Omental fat pad (tissue), 4 donors: ENCODE measurements at places on chromosomes 5 and 9. TPM values are rescaled to one million over a fixed set of nuclear protein-coding genes. Genes with fewer than 3 reads are reported as not detected.

- no peak for DNase-seq
Observed at GRCh38 chr5:91028499-91028956, 354.6 kb downstream of the ARRDC3 start.

- no peak for DNase-seq
Observed at GRCh38 chr5:39599721-39600431, 175.1 kb upstream of the DAB2 start.

- no peak for DNase-seq
Observed at GRCh38 chr5:114789773-114790402, 379.8 kb downstream of the TRIM36 start.

DNA sequence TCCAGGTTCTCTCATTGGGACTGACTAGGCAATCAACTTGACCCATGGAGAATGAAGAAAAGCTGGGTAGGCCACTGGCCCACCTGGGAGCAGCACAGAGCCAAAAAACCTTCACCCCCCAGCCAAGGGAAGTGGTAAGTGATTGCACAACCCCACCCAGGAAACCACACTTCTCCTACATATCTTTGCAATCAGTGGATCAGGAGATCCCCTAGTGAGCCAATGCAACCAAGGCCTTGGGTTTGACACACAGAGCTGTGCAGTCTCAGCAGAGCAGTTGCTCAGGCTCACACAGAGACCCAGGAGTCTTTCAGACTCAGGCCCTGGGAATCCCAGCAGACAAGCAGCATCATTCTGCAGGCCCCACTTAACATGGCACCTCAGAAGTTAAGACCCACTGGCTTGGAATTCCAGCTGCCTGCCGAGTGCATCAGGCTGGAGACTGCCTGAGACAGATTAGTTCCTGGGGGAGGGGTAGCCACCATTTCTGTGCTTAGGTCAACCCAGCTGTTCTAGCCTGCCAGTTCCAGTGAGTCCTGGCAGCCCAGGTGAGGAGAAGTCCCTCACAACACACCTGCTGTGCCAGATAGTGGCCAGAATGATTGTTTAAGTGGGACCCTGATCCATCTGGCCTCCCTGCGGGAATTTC lies 136.4 kb downstream of the SAXO1 start:
- DNase-seq = no peak

- DNase-seq = no peak
Observed at GRCh38 chr9:95075700-95076099, 241.8 kb downstream of the FANCC start.

DNA sequence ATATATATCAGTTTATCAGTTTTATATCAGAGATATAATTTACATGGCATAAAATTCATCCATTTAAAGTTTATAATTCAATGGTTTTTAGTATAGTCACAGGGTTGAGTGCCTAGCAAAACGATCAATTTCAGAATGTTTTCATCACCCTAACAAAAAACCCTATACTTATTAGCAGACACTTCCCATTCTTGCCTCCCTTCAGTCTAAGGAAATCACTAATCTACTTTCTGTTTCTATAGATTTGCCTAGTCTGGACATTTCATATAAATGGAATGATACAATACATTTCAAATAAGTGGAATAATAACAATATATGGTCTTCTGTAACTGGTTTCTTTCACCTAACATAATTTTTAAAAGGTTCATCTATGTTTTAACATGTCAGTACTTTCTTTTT lies 9.6 kb upstream of the LNPEP start:
- no peak for DNase-seq

DNA sequence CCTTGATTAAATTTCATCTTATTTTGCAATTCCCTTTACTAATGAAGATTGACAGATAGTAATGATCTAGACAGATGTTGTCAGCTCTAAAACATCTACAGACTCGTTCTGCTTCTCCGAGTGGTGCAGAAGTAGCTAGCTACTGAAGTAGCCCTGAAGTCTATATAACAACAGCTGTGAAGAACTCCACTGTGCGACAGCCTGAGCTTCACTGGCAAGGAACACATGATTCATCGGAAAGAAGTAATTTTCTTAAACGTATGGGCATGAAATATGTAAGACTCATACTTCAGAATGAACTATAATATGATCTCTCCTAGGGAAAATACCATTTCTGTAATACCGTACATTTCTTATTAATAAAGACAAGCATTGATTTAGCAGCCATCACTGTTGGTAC lies 96.2 kb downstream of the TRPM3 start:
- DNase-seq = no peak

- no peak for DNase-seq
Observed at GRCh38 chr5:33291216-33292000, 149.4 kb upstream of the TARS1 start.

DNA sequence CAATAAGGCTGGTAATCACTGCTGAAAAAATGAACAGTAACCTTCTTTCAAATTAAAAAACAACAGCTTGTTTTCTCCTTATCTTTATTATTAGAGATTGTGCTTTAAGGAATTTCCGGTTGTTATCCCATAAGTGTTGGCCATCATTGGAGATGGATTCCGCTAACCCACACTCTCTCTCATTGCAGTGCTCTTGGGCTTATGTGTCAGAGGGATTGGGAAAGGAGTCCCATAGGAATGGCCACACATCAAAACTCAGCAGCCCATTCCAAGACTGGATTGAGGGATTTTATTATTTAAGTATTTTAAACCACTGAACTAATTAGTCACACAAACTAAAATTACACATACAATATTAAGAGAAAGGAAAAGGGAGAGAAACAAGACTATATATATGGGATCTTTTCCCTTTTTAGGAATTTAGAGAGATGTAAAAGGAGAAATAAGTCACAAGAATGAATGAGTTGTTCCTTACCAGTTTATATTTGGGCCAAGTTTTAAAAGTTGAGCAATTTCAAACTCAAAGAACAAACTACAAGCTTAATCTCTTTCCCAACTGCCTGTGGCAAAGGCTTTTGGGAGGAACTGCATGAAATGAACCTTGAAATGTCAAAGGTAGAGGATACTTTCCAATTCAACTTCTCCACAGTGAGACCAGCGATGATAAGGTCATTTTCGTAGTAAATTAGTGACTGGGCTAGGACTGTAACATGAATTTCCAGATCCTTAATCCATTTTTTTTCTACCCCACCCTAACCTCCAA lies 2.4 kb downstream of the SPINK6 start:
- no peak for DNase-seq

Gene SLC6A7
- total RNA-seq = not detected

Gene OSMR
- 110 TPM for total RNA-seq

Gene PCDHGB4
- total RNA-seq = 14.5 TPM

Gene ERGIC1
- 125 TPM for total RNA-seq

Gene SV2C
- 0.06 TPM for total RNA-seq
